T1000 (cell line): ENCODE measurements at places on chromosomes 3 and 15.
A peak's percentile ranks its signal among the peaks of the same experiment; 100 is the strongest.

- no peak for DNase-seq
Measured at GRCh38 chr15:74176262-74177214, 3.0 kb downstream of the ISLR start.

DNA sequence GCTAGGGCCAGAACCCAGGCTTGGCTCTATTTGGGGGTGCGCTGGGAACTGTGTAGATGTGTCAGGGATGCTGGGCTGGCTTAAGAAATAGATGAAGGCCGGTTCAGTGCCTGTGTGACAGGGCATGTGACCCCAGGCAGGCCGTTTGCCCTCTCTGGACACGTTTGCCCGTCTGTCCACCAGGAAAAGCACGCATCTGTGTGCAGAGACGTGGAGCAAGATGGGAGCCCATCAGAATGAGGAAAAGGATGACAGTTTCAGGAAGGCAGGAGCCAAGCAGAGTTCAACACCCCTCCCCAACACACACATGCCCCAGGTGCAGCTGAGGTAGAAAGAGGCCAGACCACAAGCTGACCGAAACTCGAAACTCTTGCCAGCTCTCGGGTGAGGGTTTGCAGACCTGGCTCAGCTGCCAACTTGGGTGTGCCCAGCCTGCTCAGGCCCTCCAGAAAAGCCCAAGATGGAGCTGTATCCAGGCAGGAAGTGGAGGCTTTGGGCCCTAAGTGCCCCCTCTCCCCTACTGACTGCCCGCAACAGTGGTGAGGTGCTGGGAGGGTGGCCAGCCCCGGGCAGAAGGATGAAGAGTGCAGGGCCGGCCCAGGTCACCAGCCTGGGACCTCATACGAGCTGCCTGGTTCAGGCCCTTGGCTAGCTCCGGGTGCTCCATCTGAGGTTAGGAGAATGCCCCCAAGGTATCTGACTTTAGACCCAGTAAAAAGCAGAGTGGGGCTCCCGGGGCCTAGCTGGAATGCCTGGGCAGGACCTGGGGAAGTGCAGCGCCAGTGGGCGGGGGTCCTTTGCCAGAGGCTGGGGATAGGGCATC is 10.2 kb upstream of the MESP1 start:
- DNase-seq: no peak

GRCh38 chr3:171095063-171095462 is 68.5 kb upstream of the SLC2A2 start:
- no peak for DNase-seq

- no peak for DNase-seq
Measured at GRCh38 chr15:89985111-89985510, 16.0 kb upstream of the ZNF710 start.

GRCh38 chr15:20672470-20672869 is 130.9 kb upstream of the GOLGA6L6 start:
- no peak for DNase-seq

GRCh38 chr3:168801794-168802193 is 706.1 kb upstream of the GOLIM4 start:
- no peak for DNase-seq

DNA sequence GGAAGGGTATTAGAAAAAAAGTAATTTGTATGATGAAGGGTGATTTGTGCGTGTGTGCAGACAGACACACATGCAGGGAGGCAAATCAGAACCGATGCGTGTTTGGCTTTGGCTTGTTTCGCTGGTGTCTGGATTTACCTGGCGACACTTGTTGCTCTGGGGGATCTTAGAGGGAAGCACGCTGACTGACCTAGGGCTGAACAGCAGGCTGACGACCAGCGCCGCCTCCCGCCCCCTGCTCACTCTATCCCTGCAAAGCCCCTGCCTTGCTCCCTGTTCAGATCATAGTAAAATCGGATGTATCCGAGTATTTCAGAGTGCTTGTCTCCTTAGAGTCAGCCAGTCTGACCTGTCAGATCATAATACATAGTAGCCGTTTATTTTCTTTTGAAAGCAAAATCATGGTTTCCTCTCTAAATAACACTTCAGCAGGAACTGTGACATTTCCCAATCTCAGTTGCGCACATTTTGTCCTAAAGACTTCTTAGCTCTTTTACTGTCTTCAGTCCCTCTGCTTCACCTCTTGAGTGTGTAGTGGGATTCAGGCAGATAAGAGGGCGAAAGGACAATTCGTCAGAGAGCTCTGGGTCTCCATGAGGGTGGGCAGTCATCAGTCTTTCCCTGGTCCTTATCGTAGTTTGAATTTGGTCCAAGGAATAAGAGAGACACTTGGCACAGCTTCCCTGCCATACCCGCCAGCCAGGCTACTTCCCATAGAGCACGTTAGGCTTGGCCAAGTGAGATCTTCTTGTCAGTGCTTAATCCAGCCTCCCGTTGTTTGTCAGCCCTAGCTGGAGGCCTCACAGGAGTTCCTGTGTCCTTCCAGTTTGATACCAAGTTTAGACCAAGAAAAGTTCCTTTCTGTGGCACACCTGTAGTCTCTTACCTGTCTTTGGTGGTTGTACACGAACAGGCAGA is 97.4 kb downstream of the PGPEP1L start:
- no peak for DNase-seq

DNA sequence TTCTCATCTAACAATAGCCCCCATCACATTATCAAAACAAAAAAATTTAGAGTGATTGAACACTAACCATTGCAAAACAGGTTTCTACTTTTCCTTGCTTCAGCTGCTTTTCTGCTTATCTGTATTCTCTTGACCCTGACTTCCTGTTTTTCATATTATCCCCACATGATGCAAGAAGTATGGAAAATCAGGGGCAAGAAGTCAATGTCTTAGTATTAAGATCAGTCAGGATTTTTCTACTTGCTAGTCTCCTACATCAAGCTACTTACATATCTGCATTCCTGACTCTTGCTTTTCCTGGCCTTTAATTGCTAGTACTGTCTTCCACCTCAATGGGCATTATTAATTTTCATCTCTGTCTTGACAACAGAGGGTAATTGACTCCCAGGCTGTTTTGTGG is 300.2 kb downstream of the OTOL1 start:
- DNase-seq: no peak

DNA sequence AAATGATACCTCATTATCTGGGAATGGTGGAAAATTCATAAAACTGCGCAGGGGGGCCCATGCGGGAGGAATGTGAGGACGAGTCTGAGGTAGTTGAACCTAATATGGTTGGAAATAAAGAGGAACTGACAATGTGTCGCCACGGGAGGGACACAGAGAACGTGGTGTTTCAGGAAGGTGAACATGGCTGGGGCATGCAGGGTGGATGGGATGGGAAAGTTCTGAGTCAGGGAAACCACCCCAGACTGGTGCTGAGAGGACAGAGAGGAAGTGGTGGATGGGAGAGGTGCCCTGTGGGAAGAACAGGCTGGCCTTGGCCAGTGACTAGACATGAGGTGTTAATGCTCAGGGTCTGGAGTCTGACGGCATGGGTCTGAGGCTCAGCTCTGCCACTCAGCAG is 137.1 kb upstream of the WNT5A start:
- peak; percentile 38 for DNase-seq

DNA sequence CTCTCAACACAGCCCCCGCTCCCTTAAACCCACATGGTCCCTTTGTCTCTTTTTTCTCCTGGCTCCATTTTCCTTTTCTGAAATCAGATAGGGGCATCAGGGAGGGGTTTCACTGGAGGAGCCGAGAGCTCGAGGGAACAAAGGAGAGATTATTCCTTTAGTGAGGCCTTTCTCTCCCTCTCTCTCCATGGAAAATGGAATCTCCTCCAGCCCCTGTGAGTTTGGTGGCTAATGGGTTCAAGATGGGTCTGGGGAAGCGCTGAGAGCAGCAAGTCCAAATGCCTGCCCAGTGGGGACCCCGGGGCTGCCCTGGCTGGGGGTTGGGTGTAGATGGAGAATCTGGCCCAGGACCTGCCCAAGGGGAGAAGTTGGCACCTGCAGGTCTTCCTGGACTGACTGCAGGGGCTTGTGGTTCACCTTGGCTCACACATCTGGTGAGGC is 56.8 kb downstream of the ITGA11 start:
- no peak for DNase-seq

- no peak for DNase-seq
Measured at GRCh38 chr15:68526269-68526668, 52.5 kb upstream of the CORO2B start.

DNA sequence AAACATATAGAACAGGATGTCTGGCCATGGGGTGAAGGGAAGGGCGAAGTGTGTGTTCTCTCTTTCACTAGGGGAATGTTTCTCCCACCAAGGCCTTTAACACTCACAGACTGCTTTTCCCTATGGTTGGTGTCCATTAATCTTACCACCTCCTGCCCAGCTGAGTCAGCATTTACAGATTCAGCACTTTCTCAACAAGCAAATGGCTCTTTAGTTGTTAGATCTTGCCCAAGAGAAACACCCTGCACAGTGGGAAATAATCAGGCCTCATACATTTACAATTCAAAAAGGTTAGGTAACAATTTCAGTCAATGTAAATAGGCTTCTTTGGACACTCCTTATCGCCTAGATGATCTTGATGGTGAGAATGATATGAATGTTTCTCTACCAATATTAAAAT is 418.2 kb downstream of the EPHA3 start:
- DNase-seq: no peak

DNA sequence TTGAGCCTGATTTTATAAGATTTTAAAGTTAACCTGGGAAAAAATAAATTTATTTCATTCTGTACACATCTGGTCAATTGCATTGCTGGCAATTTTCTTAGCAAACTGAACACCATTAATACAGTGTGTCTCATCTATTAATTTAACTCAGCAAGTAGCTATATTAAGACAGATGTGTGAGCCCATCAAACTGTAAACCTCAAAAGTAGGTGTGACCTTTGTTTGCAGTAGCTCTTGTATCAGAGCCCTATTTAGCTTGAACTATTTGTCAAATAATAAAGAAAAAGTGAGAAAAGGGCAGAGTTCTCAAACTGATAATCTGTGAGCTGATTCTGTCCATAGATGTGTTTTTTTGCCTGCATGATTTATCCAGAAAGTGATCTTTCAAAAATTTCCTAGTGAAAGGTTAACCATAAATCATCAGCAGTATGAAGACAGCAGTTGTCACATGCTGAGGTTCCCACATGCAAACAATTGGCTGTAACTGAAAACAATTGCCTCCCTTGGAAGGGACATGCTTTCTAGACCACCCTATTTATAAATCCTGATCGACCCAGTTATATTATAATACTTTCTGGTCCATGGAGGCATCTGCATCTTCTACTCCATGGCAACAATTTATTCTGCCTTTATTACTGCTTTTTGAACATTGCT is 646.5 kb downstream of the NSUN3 start:
- no peak for DNase-seq

GRCh38 chr15:72852273-72852672 is 68.7 kb upstream of the ADPGK start:
- DNase-seq: no peak

GRCh38 chr15:25793354-25794050 is 69.6 kb downstream of the ATP10A start:
- DNase-seq: no peak

DNA sequence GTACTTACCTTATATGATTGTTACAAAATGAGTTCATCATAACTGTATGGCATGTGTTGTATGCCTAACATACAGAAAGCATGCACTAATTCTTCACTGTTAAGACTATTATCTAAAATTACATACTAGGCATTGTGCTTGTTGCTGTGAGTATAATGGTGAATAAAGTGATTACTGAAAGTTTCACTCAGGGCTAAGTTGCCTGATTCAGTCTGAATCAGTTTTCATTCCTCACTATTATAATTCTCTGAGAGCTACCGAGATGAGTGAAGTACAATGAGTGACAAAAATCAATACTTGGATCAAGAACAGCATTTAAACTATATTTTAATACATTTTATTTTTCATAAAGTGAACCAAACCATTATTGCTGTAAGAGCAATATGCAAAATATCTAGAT is 7.5 kb upstream of the GCSAM start:
- no peak for DNase-seq

- no peak for DNase-seq
Measured at GRCh38 chr3:30750967-30751366, 143.5 kb downstream of the GADL1 start.

DNA sequence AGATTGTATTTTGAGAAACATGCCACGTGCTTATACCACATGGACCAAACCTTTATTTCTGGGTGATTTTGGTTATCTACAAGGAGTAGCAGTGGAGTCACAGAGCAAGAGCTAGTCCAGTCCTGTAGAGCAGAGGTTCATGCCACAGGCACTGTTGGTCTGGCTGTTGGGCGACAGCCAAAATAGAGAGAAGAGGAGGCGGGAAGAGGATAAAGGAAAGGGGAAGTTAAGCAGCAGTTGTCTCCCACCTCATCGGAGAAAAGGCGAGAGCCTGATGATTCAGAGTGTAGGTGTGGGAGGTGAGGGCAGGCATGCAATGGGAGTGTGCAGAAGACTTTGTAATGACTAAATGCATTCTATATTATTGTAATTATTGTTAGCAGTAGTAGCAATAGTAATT is 237.5 kb upstream of the ROPN1 start:
- no peak for DNase-seq

DNA sequence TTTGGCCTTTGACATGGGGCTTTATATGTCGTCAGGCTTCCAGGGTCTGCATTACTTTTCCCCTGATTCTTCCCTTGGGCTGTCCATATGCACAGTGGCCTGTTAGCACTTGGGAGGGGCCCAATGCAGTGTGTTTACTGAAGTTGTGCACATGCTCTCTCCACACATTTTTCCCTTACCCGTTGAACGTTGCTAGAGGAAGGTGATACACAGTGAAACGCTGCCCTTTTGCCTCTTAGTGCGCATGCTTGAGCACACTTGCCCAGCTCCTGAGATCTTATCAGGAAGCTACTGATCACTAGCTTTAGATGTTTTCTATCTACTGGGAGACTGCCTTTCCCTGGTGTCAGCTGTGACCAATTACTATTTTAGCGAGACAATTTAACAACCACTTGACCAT is 1198.0 kb downstream of the ROBO1 start:
- no peak for DNase-seq

GRCh38 chr3:12553921-12554391 is 2.9 kb upstream of the MKRN2 start:
- no peak for DNase-seq
